ENCODE measurements at places on chromosomes 4 and X. TPM values are rescaled to one million over a fixed set of nuclear protein-coding genes. Genes with fewer than 3 reads are reported as not detected.

DNA sequence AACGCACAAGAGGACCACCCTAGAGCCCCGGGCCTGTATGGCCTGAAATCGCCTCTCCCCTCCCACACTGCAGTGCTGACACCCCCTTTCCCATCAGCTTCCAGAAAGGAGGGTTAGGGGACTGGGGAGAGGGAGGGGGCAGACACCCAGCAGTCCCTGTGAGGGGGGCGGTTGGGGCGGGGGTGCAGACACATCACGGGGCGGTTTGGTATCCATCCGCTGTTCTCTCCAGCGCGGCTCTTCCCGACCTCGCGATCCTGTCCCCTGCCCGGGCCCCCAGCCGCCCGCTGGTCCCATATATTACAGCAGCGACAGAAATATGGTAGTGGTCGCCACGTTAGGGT, 404 bp upstream of the GPRASP2 start:
- no peak for DNase-seq

DNA sequence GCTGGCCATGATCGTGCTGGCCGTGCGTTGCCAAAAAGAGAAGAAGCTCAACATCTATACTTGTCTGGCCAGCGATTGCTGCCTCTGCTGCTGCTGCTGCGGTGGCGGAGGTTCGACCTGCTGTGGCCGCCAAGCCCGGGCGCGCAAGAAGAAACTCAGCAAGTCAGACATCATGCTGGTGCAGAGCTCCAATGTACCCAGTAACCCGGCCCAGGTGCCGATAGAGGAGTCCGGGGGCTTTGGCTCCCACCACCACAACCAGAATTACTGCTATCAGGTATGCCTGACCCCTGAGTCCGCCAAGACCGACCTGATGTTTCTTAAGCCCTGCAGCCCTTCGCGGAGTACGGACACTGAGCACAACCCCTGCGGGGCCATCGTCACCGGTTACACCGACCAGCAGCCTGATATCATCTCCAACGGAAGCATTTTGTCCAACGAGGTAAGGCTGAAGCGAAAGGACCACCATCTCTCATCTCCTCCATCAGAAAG, 3.3 kb downstream of the PCDH10 start:
- DNase-seq: peak; percentile 9

- peak; percentile 36 for DNase-seq
Observed at GRCh38 chr4:103934178-103934789, 214.5 kb upstream of the TACR3 start.

- DNase-seq: peak; percentile 84
Observed at GRCh38 chrX:2894885-2895292, 34.2 kb downstream of the ARSD start.

DNA sequence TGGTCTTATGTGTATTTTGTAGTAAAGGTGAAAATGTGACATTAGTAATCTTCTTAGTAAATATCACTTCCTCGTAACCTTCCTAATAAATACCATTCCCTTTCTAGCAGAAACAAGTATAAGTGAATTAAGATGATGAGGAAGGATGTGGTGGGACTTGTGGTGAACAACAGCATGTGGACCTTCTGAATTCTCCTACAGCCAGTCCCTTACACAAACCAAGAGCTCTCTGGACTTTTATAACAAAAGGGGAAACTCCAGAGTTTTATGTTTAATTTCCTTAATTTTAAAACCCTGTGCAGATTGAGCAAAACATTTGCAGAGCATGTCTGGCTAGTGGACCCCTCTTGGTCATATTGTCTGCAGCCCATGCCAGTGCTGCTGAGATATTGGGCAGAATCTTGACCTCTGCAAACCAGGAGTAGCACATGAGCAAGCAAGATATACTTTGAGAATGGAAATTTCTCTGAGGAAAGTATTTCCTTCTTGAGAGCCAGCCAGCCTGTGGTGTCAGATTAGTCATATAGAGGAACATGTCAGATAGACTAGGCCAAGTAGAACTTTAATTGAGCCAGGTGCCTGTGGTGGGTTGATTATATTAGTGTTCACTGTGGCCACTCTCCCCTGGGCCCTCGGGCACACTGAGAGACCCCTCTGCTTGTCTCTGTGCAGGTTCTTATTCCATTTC, 328.2 kb downstream of the DKK2 start:
- DNase-seq: peak; percentile 66

DNA sequence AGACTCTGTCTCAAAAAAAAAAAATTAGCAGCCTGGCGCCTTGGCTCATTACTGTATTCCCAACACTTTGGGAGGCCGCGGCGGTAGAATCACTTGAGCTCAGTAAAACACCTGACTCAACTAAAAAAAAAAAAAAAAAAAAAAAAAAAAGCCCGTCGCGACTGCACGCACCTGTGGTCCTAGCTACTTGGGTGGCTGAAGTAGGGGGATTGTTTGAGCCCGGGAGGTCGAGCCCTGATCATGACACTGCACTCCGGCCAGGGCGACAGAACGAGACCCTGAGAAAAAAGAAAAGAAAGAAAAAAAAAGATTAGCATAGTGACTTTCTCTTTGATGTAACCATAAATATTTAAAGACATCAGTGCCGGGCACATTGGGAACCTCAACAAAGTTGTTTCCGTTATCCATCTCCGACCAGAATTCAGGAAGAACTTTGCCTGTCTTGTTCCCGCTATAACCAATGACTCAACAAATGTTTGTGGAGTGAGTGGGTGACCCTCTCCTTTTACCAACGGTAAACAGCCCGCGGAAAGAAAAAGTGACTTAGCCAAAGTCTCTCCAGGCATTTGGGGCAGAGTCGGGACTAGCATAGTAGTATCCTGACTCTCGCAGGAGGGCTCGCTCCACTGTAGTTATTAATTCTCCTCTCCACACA, 553 bp upstream of the MED28 start:
- DNase-seq: peak; percentile 92

DNA sequence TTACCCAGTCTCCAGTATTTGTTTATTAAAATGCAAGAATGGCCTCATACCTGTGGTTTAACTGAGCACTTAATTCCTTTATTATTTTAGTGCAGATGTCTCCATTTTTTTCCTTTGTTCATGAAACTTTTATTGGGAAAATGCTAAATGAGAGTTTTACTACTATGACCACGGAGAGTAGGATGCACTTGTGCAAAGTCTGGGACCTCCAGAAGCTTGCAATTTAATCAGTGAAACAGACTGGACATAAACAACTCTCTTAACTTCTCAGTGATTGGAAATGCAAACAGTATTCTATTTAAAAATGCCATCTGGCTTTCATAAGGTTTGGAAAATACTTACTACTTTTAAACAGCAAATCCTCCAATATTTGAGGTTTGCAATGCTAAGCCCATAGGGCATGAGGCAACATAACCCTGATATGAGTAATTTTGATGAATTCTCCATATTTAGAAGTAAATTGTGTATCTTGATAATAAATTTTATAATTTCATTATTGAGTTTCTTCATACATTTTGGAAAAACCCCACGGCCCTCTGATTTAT, 718.7 kb upstream of the MAGEB2 start:
- DNase-seq: peak; percentile 17

- no peak for DNase-seq
Observed at GRCh38 chr4:104973708-104974107, 173.0 kb upstream of the TET2 start.

GRCh38 chr4:123591875-123592274, 195.3 kb downstream of the SPRY1 start:
- DNase-seq: no peak

GRCh38 chr4:110175634-110176033, 22.8 kb downstream of the ELOVL6 start:
- no peak for DNase-seq

- DNase-seq: no peak
Observed at GRCh38 chr4:88843067-88843685, 145.5 kb upstream of the NAP1L5 start.

GRCh38 chr4:74202062-74202586, 44.2 kb downstream of the MTHFD2L start:
- DNase-seq: peak; percentile 68

GRCh38 chr4:102578819-102579218, 77.7 kb downstream of the NFKB1 start:
- DNase-seq: no peak

DNA sequence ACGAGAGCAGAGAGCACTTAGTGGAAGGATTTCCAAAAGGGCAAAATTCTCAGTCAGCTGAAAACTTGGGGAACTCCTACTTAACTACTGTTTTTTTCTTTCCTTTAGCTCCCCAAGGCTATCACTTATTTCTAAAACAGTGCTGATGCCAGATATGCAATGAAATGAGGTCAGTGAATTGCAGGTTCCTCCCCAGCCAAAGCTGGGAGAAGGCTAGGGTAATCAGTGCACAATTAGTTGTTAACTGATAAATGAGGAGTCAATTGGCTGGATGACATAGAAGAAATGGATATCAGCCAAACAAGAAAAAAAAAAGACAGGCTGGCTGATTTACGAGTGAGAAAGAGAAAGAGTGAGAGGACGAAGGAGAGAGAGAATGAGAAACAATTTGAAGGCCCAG, 195.6 kb downstream of the GPC3 start:
- no peak for DNase-seq

GRCh38 chr4:48141048-48141447, 7.0 kb upstream of the TXK start:
- peak; percentile 54 for DNase-seq

The LNX1 gene
- 0.39 TPM for total RNA-seq

The GPR173 gene
- total RNA-seq: 0.81 TPM

The MAP3K15 gene
- total RNA-seq: not detected

The RAI2 gene
- total RNA-seq: not detected

The SCML1 gene
- total RNA-seq: 10.3 TPM

The SLIT2 gene
- total RNA-seq: 8.1 TPM

The LYAR gene
- total RNA-seq: 24.9 TPM

Measured in M059J (cell line).